ENCODE measurements at places on chromosomes 11 and 22.

- no peak for DNase-seq
Measured at GRCh38 chr11:123537726-123538125, 107.7 kb downstream of the GRAMD1B start.

DNA sequence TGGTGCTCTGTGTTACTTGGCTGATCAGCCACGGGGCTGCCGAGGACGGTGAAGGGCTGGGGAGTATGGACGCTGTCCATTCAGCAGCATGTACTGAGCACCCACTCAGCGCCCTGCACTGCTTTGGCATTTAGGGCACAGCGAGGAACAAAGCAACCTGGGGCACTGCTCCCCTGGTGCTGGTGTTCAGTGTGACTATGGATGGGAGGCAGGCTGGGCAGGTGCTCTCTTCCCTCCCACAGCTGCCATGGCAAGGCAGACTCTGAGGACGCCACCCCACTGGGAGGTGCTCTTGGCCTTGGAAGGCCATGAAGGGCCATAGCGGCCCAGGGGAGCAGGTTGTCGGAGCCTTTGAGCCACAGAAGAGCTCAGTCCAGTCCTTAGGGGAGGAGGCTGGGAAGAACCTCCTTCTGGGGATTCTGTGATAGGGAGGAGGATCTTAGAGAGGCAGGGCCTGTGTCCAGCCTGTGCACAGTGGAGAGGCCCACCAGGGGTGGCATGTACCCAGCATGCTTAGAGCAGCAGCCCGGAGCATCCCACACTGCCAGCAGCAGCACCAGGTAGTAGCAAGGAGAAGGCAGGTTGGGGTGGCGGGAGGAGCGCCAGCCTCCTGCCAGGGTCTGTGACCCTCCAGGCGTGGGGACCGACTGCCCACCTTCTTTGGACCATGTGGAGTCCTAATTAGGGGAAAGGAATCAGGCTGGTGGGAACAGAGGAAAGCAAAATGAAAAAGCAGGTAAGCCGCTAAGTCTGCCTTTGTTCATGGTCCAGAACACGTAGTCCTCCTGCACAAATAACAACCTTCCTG, 141.8 kb downstream of the MPPED1 start:
- no peak for DNase-seq

DNA sequence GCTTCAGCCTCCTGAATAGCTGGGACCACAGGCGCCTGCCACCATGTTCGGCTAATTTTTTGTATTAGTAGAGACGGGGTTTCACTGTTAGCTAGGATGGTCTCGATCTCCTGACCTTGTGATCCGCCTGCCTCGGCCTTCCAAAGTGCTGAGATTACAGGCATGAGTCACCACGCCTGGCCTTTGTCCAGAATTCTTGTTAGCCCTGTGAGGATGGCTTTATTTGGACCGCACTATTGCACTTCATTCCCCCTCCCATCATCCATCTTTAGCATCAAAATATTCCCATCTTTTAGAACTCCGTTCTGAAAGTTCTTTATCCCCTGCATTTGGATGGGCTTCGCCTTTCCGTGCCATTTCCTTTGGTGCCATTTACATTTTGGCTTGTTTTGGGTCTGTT, 2.6 kb downstream of the SAMM50 start:
- DNase-seq: no peak

DNA sequence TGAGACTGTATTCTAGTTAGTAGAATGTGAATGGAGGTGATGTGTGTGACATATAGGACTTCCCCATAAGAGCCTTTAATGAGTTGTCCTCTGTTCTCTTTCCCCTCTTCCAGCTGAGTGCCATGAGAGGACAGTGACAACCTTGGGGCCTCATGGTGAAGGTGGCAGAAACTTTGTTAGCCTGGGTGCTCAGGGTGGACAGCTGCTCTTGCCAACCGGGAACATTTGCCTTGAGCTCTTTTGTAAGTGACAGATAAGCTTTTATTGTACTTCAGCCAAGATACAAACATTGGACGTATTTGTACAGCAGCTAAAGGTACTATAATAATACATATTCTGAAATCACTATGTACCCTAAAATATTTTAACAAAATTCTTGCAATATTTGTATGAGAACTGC, 33.0 kb upstream of the PLET1 start:
- no peak for DNase-seq

DNA sequence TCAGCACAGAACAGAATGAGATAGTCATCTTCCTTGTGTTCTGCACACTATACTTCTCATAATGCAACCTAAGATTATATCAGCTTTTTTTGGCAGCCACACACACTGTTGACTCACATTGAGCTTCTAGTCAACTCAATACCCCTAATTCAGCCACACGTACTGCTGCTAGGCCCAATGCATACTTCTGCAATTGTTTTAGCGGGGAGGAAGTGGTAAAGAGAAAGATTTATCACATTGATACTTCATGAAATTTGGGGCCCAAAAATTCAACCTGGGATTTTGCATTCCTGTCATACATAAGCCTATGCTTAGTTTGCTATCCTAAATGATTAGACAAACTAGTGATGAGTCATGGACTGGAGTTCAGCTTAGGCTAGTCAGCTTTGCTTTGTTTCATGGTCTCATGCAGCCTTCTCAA, 8.6 kb upstream of the UPB1 start:
- DNase-seq: no peak

- no peak for DNase-seq
Measured at GRCh38 chr11:119363851-119364590, 17.5 kb downstream of the USP2 start.

DNA sequence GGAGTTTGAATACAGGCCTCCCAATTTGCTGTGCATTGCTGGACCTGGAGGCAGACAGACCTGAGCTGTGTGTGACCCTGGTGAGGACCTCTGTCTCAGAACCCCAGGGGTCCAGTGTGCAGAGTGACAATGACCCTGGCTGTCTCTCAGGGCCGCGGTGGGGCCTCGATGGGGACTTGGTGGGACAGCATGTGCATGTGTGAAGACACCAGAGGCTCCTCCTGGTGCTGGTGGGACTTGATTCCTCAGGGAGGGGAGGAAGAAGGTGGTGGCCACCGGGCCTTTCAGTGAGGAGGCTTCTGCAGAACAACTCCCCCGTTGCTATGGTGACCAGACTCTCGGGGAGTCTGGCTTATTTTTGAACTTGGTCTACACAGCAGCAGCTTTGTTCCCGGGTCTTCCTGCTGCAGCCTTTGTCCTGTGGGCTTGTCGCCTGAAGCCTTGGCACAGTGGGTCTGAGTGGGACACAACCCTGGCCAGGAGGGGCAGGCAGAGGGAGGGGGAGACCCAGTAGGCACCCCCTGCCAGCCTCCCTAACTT, 35.3 kb downstream of the MCM5 start:
- DNase-seq: no peak

DNA sequence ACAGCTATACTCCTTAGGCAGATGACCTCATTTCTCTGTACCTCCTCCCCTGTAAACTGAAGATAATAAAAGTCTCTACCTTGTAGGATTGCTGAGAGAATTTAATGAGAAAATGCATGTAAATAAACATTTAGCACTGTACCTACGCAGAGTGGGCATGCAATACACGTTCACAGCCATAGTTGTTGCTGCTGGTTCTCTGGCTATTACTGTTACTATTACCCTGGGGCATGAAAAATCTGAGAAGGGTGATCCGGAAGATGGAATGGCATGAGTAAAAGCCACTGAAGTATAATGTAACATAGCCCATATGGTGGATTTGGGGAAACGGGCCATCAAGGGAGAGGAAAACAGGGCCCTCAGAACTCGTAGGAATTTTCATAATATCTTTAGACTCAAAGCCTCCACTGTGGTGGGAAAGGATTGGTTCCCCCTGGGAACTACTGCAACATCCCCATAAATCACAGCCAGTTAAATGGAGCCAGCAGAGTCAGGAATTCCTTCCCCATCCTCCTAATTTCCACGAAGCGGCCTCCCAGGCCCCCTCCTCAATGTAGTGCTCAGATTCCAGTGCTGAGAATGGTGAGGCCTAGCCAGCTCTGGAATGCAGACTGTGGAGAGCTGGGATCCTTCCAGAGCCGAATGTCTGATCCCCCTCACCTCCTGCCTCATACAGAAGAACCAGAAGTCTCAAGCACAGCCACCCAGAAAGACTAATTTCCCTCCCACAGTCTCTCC, 205.3 kb downstream of the MN1 start:
- DNase-seq: no peak

- no peak for DNase-seq
Measured at GRCh38 chr22:46359362-46359761, 23.8 kb downstream of the TRMU start.

GRCh38 chr22:39236321-39237317, 8.2 kb downstream of the PDGFB start:
- no peak for DNase-seq

GRCh38 chr11:27315836-27316235, 47.2 kb downstream of the CCDC34 start:
- DNase-seq: no peak

- DNase-seq: no peak
Measured at GRCh38 chr11:87038235-87038977, 672 bp downstream of the TMEM135 start.

DNA sequence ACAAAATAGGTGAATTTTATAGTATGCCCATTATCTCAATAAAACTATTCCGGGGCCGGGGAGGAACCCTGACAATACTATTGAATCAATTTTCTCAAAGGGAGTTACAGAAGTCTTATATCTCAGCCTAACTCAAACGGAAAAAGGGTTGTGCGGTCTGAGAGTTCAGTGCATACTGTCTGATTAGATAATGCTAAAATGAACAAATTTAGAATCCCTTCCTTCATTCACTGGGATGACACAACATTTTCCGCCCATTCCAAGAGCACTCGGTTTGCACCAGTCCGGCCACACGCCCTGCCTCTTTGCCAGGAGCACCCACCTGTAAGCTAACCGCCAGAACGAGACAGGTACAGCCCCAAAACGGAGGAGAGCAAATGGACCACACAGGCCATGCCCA, 50.0 kb upstream of the NFRKB start:
- no peak for DNase-seq

DNA sequence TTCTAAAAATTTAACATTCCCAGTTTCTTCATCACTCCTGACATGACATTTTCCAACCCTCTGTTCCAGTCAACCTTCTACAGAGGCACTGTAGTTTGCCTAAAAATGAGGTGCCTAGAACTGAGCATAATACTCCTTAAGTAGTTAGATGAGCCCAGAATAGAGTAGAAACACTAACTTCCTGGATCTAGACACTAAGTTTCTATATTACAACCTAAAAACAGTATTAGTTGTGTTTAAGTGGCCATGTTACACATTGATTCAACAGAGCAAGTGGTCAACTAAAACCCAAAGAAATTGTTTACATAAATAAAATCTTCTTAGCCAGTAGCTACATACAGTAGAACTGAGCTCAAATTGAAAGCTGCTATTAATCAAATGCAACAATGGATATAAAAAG, 1.3 kb downstream of the HPS5 start:
- no peak for DNase-seq

DNA sequence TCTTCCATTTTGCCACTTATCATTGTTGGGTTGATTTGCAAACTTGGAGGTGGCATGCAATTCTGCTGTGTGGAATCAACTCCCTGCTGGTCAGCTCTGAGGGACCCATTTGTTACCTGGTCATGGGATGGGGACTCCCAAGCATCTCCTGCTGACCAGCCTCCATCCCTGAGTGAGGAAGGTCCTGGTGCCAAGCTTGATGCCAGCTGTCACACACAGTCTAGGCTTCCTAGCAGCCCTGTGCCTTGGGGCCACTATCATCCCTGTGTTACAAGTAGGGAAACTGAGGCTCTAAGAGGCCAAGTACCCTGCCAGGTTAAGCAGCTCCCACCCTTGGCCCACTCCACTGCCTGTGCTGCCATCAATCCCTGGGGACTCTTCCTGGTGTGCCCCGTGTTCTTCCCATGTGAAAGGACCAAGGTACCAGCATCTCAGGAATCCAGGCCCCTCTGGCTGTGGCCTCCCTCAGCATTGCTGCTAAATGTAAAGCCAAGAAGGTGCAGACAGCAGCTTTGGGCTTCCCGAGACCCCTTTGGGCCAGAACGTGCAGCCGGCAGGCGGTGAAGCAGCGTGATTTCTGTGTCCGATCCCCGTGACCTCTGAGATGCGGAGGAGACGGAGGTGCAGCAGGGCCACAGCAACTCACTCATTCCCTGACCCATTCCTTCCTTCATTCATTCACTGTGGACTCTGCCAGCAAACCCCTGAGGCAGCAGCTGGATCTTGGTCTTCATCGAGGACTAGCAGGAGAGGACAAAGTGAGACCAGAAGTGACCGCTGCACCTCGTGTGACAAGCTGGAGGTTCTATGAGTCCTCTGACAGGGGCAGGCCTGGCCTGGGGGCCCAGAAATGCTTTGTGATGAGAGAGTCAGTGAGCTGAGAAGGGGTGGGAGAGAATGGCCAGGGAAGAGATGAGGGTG, 49.7 kb downstream of the MYEOV start:
- no peak for DNase-seq

DNA sequence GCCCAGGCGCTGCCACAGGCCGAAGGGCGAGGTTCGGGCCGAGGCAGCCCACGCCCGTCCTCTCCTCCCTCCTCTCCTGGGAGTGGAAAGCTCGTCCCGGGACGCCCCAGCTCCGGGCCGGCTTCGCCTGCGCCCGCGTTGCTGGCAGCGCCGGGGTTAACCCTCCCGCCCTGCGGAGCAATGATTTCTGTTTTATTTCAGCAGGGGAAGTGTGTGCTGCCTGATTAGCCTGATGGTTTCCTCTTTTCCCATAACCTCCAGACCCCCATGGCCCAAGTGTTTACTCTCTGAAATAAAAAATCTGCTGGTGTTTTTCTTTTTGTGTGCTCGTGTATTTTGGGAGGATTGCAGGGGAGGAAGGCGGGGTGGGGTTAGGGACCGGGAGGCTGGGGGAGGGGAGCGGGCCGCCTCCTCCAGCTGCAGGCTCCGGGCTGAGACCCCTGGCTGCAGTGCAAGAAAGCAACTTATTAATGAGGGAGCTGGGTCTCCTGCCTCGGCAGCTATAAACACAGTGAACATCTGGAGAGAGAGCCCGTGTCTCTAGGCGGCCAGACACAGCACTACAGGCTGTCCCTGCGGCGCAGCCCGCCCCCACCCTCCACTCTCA, 38.6 kb downstream of the ETS1 start:
- DNase-seq: peak; percentile 59

DNA sequence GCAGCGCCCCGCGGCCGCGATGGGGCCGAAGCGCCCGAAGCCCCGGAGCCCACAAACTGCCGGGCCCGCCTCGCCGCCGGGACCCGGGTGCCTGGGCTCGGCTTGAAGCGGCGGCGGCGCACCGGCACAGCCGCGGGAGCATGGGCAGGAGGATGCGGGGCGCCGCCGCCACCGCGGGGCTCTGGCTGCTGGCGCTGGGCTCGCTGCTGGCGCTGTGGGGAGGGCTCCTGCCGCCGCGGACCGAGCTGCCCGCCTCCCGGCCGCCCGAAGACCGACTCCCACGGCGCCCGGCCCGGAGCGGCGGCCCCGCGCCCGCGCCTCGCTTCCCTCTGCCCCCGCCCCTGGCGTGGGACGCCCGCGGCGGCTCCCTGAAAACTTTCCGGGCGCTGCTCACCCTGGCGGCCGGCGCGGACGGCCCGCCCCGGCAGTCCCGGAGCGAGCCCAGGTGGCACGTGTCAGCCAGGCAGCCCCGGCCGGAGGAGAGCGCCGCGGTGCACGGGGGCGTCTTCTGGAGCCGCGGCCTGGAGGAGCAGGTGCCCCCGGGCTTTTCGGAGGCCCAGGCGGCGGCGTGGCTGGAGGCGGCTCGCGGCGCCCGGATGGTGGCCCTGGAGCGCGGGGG, 346 bp downstream of the FJX1 start:
- no peak for DNase-seq
